Stimulated activated CD4-positive, alpha-beta T cell treated with anti-CD3 and anti-CD28 coated beads, Interleukin-1b, Interleukin-23, amount 100 ng/mL, for 1 hour (primary cell): ENCODE measurements at places on chromosomes 11 and 22.
A peak's percentile ranks its signal among the peaks of the same experiment; 100 is the strongest.

DNA sequence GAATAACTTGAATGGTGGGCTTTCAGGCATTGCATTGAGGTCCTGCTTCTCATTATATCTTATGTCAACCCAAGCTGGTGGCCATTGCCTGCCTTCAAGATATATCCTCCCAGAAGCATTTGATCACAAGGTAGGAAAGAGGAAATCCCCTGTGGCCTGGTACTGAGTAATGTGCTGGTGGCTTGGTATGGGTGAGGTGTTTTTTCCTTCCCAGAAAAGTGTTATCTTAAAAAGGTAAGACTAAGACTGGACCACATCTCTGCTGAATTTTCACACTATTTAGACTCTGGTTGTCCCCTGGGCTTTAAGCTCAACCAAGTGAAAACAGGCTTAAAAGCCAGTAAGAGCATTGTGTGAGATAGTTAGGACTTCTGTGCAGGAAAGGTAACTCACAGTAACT, 3.7 kb downstream of the INSC start:
- DNase-seq, result no peak

DNA sequence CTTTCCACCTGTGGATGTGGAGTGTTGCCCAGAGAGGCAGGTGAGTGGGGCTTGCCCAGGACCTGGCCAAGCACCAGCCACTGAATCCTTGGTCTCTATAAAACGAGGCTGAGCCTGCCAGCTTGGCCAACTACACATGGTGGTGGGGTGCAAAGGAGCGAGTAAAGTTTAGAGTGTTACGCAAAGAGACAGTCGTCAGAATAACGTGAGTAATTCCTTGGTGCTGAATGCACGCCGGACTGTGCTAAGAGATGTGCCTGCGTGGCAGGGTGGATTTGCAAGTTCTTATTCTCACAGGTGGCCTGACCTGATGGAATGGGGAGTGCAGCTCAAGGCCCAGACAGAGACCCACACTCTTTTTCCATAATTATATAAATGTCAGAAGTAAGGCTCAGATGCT, 88.6 kb upstream of the B3GAT1 start:
- no peak for DNase-seq

DNA sequence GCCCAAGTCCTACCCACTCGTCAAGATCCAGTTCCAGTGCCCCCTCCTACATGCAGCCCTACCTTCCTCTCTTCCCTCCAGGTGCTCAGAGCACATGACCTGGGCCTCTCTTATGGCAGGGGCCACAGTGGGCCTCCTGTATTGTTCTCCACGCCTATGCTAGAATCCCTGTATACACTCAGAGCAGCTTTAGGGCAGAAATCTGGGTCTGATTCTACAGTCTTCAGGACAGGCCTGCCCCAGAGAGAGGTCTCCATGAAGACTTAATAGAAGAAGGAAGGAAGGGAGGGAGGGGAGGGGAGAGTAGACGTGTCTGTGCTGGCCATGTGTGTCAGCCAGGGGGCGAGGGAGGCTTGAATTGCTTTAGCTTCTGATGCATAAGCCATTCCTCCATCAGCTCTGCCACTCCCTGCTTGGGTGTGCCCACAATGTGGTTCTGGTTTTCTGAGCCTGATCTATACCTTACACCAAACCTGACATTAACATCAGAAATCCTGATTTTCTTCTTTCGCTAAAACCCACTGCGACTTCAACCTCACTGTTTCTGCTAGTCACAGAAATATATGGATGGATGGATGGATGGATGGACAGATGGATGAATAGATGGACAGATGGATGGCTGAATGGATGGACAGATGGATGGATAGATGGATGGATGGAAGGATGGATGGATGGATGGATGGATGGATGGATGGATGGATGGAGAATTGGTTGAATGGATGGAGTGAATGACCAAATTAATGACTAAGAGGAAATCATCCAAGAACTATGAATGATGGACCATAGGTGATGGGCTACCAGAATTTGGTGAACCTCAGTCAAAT, 56.6 kb upstream of the PRDM11 start:
- DNase-seq, result no peak

GRCh38 chr22:38802671-38803121, 8.8 kb upstream of the DNAL4 start:
- no peak for DNase-seq

GRCh38 chr22:27310966-27311697, 490.4 kb downstream of the MN1 start:
- no peak for DNase-seq

DNA sequence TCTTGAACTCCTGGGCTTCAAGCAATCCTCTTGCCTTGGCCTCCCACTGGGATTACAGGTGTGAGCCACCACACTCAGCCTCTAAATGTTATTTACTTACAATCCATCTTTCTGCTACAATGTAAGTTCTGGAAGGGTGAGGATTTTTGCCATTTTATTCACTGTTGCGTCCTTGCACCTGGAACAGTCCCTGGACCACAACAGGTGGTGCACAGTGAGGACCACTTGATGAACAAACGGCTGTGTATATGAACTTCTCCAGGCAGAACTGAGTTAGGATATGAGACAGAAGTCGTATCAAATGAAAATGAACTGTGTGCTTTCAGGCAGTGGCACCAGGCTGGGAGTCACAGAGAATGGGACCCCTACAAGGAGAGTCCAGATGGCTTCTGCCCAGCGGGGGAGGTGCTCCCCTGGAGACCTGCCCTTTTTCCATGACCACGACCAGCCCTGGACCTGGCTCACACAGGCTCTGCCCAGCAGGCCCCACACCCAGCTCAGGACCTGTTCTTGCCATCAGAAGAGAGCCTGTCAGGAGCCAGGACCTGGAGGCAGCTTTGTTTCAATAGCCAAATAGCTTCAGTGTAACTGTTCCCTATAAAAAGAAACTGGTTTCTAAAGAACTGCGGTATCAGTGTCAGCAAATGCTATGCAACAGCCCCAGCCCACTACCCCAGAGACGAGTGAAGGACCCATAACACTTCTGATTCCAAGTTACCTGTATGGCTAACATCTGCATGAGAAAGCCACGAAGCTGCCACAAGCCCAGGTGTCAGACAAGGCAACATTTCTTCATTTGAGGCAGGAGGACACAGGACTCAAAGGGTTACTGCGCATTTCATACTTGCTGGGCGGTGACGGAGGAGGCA, 104.9 kb downstream of the MICAL3 start:
- DNase-seq, result no peak

- no peak for DNase-seq
These were observed 101.6 kb downstream of the COMMD9 start for GRCh38 chr11:36187622-36188021.

GRCh38 chr11:11237070-11237832, 115.8 kb downstream of the CSNK2A3 start:
- no peak for DNase-seq

- DNase-seq, result no peak
These were observed 48.2 kb upstream of the ANO1 start for GRCh38 chr11:70029861-70030380.

DNA sequence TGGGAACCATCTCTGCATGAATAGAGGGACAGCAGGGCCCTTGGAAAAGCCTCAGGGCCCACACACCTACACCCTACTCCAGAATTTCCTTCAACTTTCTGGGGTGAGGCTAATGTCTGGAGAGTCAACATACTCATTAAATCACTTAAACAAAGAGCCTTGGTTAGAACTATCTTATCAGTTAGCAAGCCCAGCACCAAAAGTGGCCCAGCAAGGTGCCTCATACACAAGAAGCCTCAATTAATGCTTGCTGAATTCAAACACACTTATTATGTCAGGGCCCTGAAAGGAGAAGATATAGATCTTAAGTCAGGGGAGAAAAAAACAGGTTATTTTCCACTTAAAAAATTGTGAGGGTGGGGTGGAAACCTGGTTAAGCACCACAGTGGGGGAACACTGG, 61.4 kb downstream of the C11orf58 start:
- DNase-seq, result no peak

GRCh38 chr22:29574762-29575450, 6.0 kb downstream of the NIPSNAP1 start:
- no peak for DNase-seq

DNA sequence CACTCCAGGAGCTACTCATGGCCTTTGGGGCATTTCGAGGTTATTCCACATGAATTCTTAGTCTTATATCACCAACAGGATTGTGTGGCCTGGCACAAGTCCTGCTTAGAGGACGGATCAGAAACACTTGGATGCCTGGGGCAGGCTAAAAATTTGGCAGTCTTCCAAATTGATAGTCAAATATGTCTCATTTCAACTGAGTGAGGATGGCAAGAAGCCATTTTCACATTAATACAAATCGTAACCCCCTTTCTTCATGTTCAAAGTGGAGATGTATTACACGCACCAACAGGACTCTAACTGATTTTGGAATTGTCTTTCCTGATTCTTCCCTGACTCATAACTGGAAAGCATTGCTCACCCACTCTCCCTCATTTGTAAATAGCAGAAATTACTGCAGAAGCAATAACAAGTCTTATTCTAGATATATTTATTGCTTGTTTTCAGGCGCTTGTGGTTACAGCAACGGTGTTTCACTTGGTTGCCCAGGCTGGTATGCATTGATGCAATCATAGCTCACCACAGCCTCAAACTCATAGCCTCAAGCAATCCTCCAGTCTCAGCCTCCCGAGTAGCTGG, 10.3 kb upstream of the CCDC86 start:
- DNase-seq, result no peak

- no peak for DNase-seq
These were observed 18.1 kb upstream of the CADM1 start for GRCh38 chr11:115522302-115522701.

GRCh38 chr11:126598344-126599216, 243.1 kb downstream of the ST3GAL4 start:
- DNase-seq, result no peak

DNA sequence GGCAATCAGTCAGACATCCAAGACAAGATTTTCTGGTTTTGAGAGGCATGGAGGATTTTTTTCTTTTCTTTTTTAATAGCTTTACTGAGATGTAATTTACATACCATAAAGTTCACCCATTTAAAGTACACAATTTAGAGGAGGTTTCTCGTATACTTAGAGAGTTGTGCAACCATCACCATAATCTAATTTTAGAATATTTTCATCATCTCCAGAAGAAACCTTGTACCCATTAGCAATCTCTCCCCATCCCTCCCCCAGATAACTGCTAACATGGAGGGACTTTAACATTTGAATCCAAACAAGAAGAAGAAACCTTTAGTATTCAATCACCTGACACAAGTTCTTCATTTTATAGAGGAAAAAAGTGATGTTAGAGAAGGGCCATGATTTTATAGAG, 83.6 kb downstream of the CLPB start:
- no peak for DNase-seq

GRCh38 chr11:382081-382629, 11.9 kb upstream of the PKP3 start:
- no peak for DNase-seq

DNA sequence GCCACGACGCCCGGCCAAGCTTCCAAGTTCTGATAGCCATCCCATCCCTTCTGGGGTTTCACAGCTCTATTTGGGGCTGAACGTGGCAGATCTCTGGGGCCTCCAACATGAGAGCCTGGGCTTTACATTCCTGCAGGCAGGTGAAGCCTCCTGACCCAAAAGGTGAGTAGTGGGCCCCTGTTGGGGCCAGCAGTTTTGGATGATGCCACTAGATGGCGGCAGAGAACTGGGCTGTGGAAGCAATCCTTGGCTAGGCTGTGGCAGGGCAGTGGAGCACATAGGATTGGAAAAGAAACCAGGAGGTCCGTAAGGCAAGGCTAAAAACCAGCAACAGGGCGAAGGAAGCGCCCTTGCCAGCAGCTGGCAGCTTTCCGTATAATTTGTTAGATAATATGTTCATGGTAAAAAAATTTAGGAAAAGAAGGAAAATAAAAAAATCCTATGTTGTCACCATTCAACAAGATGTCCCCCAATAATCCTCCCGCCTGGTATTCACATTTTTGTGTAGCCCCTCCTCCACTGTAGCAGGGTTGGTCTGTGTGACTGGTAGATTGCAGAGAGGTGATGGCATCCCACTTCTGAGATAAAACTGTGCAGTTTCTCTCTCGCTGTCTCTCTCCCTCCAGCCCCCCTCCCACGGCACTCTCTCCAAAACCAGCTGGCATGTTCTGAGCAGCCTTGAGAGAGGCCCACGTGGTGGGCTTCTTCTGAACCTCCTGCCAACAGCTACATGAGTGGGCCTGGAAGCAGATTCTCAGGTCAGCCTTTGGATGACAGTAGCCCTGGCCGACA, 43.6 kb upstream of the OR4B1 start:
- DNase-seq, result peak; percentile 22

- DNase-seq, result no peak
These were observed 107.0 kb downstream of the STIM1 start for GRCh38 chr11:3962406-3962840.

DNA sequence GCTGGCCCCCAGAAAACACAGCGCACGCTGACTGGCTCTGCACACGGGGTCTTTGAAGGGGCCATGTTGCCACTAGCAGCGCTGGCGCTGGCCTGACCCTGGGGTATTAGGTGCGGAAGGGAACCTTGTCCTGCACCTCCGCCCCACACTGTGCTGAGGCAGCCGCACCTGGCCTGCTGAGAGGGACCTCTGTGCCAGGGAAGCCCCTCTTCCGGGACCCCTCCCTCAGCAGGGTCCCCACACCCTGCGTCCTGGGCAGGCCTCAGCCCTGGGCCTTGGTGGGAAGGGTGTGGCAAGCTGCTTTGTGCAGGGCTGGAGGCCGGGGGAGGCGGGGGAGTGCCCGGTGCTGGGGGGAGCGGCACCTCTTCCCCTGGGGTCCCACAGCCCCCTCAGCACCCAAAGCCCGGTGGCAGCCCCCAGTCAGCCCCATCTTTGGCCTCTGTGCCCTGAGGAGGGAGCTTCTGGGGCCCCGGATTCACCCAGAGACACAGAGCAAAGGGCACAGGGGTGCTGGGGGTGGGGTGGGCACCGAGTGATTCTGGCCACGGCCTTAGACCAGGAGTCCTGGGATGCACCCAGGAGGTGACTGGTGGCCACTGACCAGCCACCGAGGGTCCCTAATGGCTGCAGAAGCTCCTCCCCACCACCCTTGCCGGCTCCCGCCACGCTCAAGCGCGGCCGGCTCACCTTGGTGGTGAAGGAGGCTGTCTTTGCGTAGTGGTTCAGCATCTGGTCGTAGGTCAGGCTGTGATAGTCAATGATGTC, 11.4 kb downstream of the TTLL8 start:
- DNase-seq, result no peak

- DNase-seq, result no peak
These were observed 75.0 kb downstream of the CTTN start for GRCh38 chr11:70473186-70473872.

DNA sequence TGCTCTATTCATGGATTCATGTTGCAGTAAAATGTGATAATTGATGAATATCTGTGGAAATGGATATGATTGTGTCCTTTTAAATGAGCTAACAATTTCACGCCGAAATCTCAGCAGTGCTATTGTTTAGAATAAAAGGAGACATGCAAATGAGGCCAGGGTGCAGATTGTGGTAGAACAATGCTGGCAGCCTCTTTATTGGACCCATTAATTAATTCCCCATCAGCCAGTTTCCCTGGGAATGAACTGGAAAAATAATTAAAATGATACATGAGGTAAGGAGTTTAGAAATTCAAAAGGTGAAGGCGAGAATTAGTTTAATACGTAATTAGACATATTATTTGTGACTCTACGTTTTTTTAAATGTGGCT, 306.2 kb downstream of the TBC1D22A start:
- DNase-seq, result no peak
